ENCODE measurements at places on chromosomes 6 and 20. TPM values are rescaled to one million over a fixed set of nuclear protein-coding genes. Genes with fewer than 3 reads are reported as not detected.

THBD gene
- 10.4 TPM for total RNA-seq

CDH26 gene
- total RNA-seq: 0.27 TPM

CLIC5 gene
- total RNA-seq: 87.8 TPM

RNASET2 gene
- 9.6 TPM for total RNA-seq

ADGB gene
- total RNA-seq: not detected

ACSS2 gene
- 70.5 TPM for total RNA-seq

CST4 gene
- not detected for total RNA-seq

ZSCAN16 gene
- total RNA-seq: 3.3 TPM

TRIM31 gene
- total RNA-seq: not detected

CDSN gene
- not detected for total RNA-seq

ADGRB3 gene
- 0.58 TPM for total RNA-seq

COL10A1 gene
- not detected for total RNA-seq

KIF6 gene
- total RNA-seq: not detected

ARMH2 gene
- not detected for total RNA-seq

UBE2J1 gene
- 14.9 TPM for total RNA-seq

FUT9 gene
- total RNA-seq: not detected

DDX43 gene
- total RNA-seq: not detected

CENPW gene
- 1.6 TPM for total RNA-seq

HLA-DRB1 gene
- 7.5 TPM for total RNA-seq

ZBP1 gene
- not detected for total RNA-seq

TSBP1 gene
- not detected for total RNA-seq

RAMACL gene
- total RNA-seq: 0.70 TPM

FERMT1 gene
- not detected for total RNA-seq

TPX2 gene
- total RNA-seq: 1.3 TPM

C20orf202 gene
- total RNA-seq: not detected

EYS gene
- total RNA-seq: 0.20 TPM

ARHGAP40 gene
- not detected for total RNA-seq

BMP7 gene
- not detected for total RNA-seq

RIN2 gene
- total RNA-seq: 27.2 TPM

ZHX3 gene
- total RNA-seq: 22.5 TPM

LPIN3 gene
- 2.4 TPM for total RNA-seq

CALHM4 gene
- total RNA-seq: not detected

FILIP1 gene
- 123 TPM for total RNA-seq

STX11 gene
- 2.0 TPM for total RNA-seq

TGM3 gene
- not detected for total RNA-seq

ZSCAN31 gene
- total RNA-seq: 2.4 TPM

HLA-G gene
- not detected for total RNA-seq

HUS1B gene
- not detected for total RNA-seq

HACE1 gene
- 5.1 TPM for total RNA-seq

HLA-DMB gene
- total RNA-seq: 4.3 TPM

DLK2 gene
- not detected for total RNA-seq

PTCRA gene
- not detected for total RNA-seq

TINAG gene
- total RNA-seq: 0.78 TPM

CD83 gene
- 0.27 TPM for total RNA-seq

TSHZ2 gene
- 1.0 TPM for total RNA-seq

SCRT2 gene
- total RNA-seq: not detected

SLC17A9 gene
- total RNA-seq: 1.0 TPM

DOK5 gene
- total RNA-seq: 6.0 TPM

AGER gene
- not detected for total RNA-seq

Data from gastrocnemius medialis (tissue), 4 donors.